ENCODE measurements at places on chromosomes 7 and 10. TPM values are rescaled to one million over a fixed set of nuclear protein-coding genes. Genes with fewer than 3 reads are reported as not detected.
A peak's percentile ranks its signal among the peaks of the same experiment; 100 is the strongest.

SPDYE2B gene
- not detected for total RNA-seq

GIMAP7 gene
- 29.0 TPM for total RNA-seq

STEAP2 gene
- not detected for total RNA-seq

TUBB8 gene
- not detected for total RNA-seq

ZNF511 gene
- 58.0 TPM for total RNA-seq

HTR5A gene
- total RNA-seq, result not detected

ACTA2 gene
- 14.9 TPM for total RNA-seq

CYTH3 gene
- total RNA-seq, result 0.92 TPM

CLRN3 gene
- total RNA-seq, result not detected

AKR1C8 gene
- total RNA-seq, result not detected

OR2A5 gene
- not detected for total RNA-seq

GRCh38 chr10:102599565-102600327 is 44.5 kb upstream of the TRIM8 start:
- DNase-seq, result no peak

DNA sequence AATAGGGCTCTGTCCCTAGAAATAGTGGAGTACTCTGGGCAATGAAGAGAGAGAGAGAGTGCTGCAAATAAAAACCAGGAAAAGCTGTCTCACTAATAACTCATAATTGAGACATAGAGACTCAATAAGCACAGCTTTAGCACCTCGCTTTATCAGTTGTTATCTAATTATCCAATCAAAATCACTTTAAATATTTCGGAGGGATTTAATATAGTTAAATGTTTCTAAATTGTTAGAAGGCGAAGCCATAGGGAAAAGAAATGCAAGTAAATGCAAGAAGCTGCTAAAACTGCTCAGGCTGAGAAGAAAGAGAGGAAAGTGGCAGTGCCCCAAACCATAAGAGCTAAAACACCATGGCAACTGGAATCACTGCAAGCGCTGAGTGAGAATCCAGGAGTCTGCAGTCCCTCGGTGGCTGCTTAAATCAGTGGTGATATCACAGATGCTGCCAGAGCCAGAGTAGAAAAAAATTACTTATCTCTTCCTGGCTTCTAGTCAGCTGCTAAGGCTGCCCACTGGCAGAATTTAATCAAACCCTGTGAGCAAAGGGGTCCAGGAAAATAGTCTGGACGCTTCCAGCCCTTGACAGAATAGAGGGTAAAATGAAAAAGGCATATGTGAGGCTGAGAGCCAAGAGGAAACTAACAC is 150.4 kb upstream of the CHRM2 start:
- DNase-seq, result no peak

DNA sequence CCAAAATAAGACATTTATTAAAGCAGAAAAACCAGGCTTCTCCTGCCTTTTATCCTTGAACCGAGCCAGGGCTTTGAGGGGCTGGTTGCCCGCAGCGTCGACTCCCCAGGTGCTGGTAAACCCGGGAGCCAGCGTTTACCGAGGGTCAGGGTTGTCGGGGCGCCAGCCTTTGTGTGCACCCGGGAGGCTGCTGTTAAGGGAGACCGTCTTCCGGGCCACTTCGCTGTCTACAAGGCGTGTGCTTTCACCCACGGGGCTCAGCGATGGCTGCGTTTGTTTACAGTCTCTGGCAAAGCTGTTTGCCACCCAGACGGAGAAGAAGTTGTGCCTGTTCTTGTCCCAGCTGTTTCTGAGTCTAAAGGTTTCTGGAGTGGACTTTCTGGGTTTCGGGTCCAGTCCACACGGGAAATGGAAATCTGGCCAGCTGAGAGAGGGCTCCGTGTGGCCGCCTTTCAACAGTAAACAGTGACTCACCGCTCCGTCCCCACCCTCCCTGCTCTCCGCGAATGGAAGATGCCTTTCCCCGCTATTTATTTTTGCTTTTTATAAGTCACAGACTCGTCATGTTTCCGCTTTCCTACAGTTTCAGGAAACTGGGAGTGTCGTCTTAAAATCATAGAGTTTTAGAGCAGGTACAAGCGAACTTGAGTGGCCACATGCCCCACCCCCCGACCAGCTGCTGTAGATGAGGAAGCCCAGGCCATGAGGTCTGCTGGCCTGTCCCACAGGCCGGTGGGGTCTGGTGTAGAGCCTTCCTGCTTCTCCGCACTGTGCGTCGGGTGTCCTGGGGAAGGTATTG is 2.2 kb downstream of the MAFK start:
- DNase-seq, result peak; percentile 74

GRCh38 chr7:158814637-158815036 is 14.7 kb downstream of the ESYT2 start:
- peak; percentile 69 for DNase-seq

- peak; percentile 60 for DNase-seq
Measured at GRCh38 chr10:30437031-30437841, 3.3 kb downstream of the MAP3K8 start.

- no peak for DNase-seq
Measured at GRCh38 chr7:129907122-129907736, 45.5 kb downstream of the UBE2H start.

GRCh38 chr7:108402865-108403264 is 53.4 kb downstream of the NRCAM start:
- DNase-seq, result no peak

DNA sequence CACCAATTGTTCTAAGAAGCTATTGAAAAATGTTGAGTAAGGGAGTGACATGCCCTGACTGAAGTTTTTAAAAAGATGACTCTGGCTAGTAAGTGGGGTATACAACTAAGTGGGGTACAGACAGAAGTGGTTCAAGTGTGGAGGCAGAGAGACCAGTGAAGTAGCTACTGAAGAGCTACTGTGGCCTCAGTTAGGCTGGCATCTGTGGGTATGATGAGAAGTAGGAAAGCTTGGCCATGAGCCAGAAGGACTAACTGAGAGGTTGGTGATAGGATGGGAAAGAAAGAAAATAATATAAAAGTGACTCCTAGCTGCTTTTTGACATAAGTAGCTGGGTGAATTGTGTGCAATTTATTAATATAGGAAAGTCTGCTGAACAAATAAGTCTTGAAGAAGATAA is 176.6 kb downstream of the SEMA3D start:
- DNase-seq, result no peak

GRCh38 chr10:69458430-69459100 is 7.3 kb downstream of the TSPAN15 start:
- no peak for DNase-seq

GRCh38 chr10:31578181-31578852 is 259.3 kb downstream of the ZEB1 start:
- no peak for DNase-seq

GRCh38 chr10:88457660-88458059 is 125.5 kb downstream of the RNLS start:
- no peak for DNase-seq

GRCh38 chr7:92478095-92478494 is 349 bp upstream of the ERVW-1 start:
- no peak for DNase-seq

DNA sequence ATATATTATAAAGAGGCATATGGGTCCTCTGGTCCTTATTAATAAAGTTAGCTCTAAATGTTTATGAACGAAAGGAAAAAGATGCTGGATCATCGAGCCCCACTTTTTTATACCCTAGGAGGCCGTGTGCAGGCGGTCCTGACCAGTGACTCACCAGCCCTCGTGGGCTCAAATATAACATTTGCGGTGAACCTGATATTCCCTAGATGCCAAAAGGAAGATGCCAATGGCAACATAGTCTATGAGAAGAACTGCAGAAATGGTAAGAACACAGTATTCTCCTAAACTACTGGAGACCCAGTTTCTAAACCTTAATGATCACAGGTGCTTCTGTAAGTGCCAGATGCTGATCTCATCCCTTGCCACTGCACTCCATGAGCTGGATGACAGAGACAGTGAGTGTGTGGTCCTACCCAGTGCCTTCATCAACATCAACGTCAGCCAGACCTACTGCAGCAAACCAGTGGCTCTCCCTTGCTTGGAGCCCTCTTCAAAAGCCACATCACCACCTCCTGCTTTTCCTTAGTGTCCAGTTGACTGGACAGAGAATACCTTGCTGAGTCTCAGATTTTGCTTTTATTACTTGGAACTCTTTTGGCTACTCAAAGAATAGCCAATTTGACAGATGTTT is 7.6 kb downstream of the GPNMB start:
- no peak for DNase-seq

DNA sequence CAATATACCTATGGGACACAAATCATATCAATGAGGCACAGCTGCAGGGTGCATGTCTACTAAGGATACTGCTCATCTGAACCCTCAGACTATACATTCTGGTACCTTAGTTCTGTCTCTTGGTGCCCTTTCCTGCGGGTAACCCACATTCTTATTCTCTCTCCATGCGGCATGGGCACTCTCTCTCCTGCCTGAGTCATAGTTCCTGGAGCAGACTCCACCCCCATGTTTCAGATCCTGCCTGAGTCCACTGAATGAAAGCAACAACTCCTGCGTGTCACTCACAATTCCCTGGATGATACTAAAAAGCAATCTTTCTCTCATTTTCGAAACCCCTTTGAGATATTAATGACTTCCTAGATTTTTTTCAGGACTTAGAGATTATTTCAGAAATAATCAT is 653.1 kb upstream of the C7orf33 start:
- DNase-seq, result no peak

GRCh38 chr10:67110286-67110685 is 184.4 kb downstream of the LRRTM3 start:
- no peak for DNase-seq

DNA sequence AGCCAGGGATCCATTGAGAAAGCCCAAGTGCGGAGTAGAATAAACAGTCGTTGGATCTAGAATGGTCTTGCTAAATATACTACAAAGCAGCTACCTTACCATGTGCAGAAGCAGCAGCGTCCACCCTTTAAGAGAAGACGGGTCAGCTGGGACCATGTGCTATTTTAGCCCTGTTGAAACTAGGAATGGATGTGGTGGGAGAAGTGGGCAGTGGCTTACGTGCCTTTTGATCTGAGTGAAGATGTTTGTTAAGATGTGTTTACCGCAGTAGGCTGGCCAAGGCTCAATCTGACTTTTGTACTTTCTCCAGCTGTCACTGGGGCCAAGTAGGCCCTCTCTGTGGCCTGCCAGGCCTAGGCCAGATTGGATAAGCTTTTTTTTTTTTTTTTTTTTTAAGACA is 9.2 kb downstream of the HABP2 start:
- no peak for DNase-seq

GRCh38 chr7:114310345-114311110 is 104.1 kb upstream of the FOXP2 start:
- DNase-seq, result no peak

GRCh38 chr10:14093730-14094484 is 236.8 kb downstream of the FRMD4A start:
- DNase-seq, result peak; percentile 3

GRCh38 chr10:129525401-129525801 is 58.4 kb downstream of the MGMT start:
- no peak for DNase-seq

DNA sequence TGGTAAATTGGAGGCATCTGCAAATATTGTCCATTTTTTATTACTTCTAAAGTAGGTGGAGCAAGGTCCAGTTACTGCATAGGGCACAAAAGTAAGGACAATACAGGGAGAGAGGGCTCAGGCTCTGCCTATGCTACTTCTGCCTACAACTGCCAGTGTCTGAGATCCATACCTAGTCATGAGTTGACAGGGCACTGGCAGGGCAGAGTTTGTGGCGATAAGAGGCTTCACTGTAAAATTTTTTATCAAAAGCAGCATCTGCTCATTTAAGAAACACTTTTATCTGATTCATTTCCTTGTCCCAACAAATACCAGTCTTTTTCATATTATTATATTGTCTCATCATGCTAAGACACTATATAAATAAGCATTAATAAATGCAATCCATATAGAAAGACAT is 178.0 kb downstream of the LRRN3 start:
- no peak for DNase-seq

DNA sequence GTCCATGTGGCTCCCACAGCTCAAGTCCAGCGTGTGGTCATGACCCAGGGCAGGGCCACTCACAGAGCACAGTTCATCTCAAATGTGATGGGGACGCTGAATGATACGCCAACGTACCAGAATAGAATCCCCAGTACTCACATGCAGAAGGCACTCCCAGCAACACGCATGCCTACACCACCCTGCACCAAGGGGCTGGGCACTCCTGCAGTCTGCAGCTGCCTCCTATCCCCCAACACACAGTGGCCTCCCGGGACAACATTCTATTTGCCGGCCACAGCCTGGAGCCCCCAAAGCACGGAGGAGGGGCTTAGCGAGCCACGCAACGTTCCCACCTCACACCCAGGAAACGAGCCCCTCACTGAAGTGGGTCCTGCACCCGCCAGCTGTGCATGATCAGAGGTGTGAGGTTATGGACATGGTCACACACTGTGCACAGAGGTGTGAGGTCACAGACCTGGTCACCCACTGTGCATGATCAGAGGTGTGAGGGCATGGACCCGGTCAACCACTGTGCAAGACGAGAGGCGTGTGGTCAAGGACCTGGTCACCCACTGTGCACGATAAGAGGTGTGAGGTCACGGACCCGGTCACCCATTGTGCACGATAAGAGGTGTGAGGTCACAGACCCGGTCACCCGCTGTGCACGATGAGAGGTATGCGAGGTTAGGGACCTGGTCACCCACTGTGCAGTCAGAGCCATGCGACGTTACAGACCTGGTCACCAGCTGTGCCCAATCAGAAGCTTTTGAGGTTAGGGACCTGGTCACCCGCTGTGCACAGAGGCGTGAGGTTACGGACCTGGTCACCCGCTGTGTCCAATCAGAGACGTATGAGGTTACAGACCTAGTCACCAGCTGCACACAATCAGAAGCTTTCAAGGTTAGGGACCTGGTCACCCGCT is 182.8 kb downstream of the DIP2C start:
- no peak for DNase-seq

DNA sequence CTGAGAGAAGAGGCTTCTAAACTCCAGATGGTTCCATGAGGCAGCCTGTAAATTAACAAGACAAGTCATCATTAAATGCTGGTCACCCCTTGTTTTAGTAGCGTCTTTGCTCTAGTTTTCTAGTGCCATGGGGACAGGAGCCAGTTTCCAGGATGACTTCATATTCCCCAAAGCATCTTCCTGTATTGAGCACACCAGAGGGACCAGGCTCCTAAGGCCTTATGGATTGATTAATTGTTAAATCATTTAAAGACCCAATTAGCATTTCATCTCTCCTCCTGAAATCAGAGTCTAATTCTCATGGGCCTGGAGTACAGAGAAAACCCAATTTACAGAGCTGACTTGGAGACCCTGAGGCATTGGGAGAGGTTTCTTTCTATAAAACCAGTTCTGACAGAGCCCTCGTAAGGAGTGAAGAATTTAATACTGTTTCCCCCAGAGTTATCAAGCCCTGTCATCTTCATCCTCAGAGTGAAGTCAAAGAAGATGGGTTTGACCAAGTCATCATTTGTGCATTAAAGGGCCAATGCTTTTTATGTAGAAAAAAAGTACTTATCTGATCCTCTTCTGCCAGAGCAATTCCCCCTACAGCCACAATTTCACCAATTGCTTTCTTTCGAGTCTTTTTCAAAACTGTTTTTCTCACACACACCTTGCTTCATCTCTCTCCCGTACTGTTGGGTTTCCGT is 678.7 kb downstream of the SDK1 start:
- DNase-seq, result no peak
